ENCODE measurements at places on chromosomes 4 and X.

GRCh38 chrX:112849016-112849415 lies 8.4 kb upstream of the AMOT start:
- no peak for DNase-seq

DNA sequence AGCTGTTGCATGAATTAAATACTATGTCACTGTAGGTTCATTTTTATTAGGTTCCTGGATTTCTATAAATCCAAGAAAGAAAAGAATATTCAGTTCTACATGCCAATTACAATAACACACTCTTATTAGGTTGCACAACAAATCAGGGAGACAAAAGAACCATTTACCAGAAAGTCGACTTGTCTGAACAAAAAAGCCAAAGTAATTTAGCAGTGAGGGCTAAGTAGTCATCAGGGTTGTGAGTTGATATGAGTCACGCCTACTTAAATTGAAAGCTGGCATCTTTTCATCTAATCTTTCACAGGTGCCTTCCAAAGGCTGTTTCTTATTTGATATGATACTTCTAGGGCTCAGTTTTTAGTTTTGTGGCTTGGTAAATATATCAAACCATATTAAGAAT lies 25.4 kb upstream of the GNRHR start:
- no peak for DNase-seq

DNA sequence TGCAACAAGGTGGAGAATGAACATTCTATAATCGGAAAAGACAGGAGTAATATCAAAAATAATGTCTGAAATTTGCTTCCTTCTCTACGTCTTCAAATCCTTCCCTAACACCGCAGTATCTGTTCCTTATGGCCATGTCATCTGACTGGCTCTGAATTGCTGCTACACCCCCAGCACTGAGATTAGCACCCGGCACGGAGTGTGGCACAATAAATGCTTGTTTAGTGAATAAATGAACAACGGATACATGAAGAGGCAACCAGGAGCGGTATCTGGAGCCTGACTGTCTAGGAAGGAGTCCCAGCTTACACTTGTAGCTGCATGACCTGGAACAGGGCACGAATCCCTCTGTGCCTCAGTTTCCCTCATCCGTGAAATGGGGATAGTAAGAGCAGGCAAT lies 164.3 kb downstream of the AFAP1 start:
- no peak for DNase-seq

DNA sequence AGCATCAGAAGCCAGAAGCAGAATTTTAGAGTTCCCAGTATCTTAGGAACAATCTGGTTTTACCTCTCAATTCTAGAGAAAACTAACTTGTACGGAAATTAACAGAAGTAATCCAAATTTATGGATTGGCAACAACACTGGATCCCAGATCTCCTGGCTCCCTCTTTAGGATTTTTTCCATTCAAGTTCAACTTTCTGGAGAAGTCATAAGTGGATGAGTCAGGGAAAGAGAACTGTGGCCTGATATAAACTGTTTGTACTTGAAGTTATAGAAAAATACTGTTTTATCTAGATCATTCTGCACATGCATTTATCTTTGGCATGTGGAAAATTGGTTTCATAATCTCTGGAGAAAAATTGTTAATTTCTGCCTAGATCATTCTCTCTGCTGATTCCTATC lies 380.4 kb downstream of the PCDH7 start:
- DNase-seq, result no peak

- DNase-seq, result no peak
These were observed 23.0 kb upstream of the PPA2 start for GRCh38 chr4:105496899-105497298.

DNA sequence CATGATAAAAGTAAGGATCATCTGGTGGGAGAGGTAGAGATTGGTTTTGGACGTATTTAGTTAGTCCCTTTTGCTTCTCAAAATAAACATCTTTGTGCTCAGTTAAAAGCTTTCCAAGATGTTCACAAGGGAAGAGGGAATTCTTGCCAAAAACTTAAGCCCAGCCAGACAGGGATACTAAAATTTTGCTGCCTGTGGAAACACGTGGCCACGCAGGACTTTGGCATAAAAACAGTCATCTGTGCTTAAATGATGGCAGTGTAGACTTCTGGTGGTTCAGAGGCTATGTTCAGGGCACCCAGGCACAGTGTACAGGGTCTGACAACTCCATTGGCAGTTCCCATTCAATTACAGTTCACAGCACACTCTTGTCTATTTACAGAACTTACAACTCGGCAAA lies 93.2 kb upstream of the JADE1 start:
- DNase-seq, result no peak

DNA sequence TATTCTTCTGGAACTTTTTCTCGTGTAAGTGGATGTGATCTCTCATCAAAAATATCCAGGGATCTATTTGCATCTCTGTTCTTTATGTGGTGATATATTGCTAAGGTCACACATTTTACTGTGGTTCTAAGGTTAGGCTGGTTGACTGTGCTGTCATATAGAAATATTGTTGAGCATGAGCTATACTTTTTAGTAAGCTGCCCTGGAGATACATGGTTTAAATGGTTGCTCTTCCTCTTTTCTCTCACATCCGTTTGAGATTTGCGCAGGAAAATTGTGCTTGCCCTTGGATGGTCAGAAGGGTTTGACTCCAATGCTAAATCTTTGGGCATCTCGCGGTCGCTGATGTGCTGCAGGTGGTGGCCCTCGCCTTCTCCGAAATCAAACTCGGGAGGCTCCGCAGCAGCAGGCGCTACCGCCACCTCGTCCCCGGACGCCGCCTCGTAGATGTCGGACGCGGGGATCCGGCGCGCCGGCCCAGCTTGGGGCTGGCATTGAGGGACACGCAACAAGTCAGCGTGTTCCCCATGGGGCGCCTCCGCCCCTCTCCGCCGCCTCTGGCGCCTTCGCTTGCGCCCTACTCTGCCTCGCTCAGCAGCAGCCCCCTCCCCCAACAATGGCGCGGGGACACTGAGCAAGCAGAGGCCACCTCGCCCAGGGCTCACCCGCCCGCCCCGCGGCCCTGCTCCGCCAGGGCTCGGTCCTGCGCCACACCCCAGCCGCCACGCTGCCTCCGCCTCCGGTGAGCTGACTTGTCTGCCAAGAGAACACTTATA lies 154.5 kb downstream of the MSN start:
- DNase-seq, result no peak

DNA sequence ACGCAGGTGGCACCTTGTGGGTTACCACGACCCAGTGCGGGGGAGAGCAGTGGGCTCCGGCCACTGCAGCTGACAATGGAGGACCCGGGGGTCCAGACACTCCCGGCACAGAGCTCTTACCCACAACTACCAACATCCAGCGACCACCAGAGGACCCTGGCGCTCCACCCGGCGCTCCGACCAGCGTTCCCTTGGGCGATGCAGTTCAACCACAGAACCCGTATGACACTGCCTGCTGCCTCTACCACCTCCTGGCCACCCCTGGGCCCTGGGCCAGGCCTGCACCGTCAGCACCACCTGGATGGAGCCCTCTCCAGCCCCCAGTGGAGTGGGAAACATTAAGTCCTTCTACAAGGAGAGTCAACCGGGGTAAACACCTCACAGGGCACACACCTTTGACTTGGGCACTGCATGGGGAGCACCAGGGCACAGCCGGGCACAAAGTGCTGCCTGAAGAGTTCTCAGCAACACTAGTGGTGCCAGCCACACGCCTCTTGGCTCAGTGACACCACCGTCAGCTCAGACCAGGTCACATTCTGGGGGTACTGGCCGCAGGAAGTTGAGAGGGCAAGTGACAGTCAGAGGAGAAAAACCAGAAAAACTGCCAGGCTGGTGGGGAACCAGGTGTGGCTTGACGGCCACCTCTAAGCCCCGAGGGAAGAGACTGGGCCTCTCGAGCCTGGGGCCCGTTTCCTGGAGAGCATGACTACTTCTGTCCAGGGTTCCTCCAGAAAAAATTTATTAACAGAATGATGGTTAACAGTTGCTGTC lies 2.6 kb downstream of the CTBP1 start:
- DNase-seq, result no peak

DNA sequence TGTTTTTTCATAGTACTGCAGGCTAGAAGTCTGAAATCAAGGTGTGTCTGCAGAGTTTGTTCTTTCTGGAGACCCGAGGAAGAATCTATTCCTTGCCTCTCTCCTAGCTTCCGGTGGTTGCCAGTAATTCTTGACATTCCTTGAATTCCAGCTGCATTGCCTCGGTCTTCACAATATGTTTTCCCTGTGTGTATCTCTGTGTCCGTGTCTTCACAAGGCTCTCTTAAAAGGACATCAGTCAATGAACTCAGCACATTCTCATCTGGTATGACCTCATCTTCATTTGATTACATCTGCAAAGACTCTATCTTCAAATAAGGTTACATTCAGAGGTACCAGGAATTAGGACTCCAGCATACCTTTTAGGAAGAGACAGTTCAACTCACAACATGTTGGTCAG lies 163.4 kb downstream of the BANK1 start:
- DNase-seq, result no peak

DNA sequence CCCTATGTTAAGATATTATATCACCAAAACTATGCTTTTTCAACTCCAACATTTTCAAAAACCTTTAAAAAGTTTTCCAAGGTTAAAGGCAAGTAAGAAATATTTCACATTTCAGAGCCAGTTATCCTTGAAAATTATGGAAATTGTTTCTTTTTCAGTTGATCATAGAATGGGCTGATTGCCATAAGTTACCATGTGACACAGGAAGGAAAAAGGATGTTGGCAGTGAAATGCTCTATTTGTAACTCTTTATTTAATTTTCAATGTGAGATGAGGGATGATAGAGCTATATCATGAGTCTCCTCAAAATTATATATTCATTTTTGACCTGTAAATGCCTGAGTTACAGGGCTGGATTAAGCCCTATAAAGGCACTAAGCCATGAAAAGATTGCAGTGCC lies 93.0 kb upstream of the PLS3 start:
- no peak for DNase-seq
